Activated T-helper 1 cell treated with anti-CD3 and anti-CD28 coated beads, Interleukin-2, amount 50 U/mL, for 16 hours (primary cell): ENCODE measurements at places on chromosomes 5 and 9.

DNA sequence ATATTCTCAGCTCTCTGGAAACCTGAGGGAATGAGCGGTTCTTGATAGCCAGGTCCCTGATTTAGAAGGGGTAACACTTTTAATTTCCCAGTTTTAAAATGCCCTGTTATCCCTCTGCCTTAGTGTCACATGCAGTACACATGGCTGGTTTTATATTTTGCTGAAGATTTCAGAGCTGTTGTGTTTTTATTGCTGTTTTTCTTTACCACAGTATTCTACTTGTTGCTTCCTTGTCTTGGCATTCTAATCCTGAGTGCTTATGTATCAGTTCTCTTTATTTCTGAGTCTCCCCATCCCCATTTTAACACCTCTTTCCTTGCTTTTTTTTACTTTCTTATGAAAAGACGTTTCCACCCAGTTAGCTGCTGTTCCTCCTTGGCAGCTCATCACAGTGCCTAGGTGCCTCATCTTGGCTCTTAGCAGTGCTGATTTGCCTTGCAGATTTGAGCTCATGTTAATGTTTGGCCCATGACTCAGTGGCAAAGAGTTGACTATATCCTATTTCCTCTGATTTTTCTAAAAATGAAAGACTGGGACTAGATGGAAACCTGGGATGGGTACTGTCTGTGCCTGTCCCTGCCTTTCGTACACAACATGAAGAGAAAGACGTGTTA, 3.7 kb downstream of the MTRR start:
- DNase-seq, result no peak

DNA sequence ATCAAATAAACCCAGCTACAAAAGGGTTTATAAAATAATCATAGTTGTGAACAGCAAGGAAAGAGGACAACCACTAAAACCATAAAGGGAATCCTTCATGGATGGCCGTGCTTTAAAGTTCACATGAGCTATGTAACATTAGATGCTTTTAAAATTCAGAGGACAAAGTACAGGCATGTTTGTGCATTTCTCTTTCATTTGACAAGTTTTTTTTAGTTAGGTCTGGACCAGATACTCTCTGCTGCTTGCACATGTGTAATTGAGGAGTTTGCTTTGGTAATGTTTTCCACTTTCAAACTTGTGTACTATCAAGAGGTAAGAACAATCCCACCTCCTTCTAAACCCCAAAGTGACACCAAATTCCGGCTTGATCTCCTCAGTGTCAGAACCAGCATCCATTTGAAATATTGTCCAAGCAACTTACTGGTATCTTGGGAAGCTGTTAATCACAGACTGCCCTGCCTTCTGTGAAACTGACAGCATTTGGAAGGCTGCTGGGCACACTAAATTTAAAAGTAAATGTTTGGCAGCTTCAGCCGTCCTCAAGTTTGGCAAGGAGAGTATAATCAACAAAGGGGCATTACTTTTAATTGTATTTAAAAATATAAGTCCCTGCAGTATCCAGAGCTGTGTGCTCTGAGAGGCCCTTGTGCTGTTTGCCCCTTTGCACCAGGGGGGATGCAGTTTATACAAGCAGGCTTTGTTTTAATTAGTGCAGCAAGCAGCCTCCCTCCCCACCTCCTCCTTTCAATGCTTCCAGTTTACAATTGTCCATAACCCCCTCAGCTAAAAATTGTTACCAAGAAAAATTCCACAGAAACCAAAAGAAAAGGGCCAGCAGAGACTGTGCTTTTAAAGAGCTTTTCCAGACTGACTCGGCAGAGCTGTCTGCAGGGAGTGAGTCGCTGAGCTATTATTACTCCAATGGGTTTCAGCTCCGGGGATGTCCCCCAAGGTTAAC, 328.3 kb upstream of the MPDZ start:
- DNase-seq, result no peak

DNA sequence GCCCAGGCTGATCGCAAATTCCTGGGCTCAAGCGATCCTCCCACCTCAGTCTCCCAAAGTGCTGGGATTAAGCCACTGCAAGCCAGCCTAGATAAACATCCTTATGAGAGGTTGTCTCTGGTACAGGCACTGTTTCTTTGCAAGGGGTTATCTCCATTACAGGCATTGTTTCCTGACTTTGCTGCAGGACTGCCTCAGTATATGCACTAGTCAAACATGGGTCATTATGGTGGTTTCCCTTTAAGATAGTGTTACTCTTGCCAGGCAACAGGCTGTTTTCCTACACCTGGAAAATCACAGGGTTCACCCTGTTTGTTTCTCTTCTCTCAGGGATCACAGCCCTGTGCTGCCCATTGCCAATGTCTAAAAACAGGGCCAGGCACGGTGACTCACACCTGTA, 7.8 kb upstream of the CLTB start:
- no peak for DNase-seq

GRCh38 chr5:171898386-171898785, 108.1 kb downstream of the FBXW11 start:
- no peak for DNase-seq

GRCh38 chr9:113985968-113986585, 92.0 kb downstream of the AMBP start:
- no peak for DNase-seq

DNA sequence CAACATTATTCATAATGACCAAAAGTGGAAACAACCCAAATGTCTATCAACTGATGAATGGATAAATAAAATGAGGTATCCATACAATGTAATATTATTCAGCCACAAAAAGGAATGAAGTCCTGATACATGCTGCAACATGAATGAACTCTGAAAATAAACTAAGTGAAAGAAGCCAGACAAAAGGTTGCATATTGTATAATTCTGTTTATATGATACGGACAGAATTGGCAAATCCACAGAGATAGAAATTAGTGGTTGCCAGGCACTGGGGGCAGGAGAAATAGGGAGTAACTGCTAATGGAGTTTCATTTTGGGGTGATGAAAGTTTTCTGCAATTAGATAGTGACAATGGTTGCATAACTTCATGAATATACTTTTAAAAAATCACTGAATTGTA, 47.0 kb downstream of the KIF24 start:
- DNase-seq, result no peak
